ENCODE measurements at places on chromosomes 2 and 18. TPM values are rescaled to one million over a fixed set of nuclear protein-coding genes. Genes with fewer than 3 reads are reported as not detected.

UGT1A4 gene
- not detected for total RNA-seq

MLPH gene
- not detected for total RNA-seq

RNF181 gene
- 231 TPM for total RNA-seq

HOXD9 gene
- total RNA-seq, result 22.5 TPM

B4GALT6 gene
- total RNA-seq, result 17.1 TPM

PROKR1 gene
- not detected for total RNA-seq

CCDC74B gene
- total RNA-seq, result 2.9 TPM

LIMS4 gene
- total RNA-seq, result 111 TPM

ABCB6 gene
- 18.9 TPM for total RNA-seq

NOSTRIN gene
- total RNA-seq, result 0.65 TPM

CACNB4 gene
- 0.19 TPM for total RNA-seq

Measured in vein endothelial cell (primary cell).